IPS DF 19.7 (cell line): ENCODE measurements at places on chromosomes 16 and 17.

DNA sequence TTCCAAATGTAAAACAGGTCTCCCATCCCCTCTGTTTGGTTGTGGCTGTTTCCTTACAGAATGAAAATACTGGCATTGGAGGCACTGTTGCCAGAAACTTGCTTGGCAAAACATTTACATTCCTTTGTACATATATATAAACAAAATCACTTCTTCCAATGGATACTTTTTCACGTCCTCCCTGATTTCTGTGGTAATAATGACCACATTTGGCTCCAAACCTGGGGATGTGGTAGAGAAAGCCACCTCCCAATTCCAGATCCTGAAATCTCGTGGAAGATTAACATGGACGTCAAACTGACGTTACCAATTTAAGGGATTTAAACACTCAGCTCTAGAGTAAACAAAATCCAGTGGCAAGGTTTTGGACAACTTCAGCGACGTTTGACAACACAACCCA, 370.8 kb upstream of the ZFHX3 start:
- DNase-seq, result no peak

DNA sequence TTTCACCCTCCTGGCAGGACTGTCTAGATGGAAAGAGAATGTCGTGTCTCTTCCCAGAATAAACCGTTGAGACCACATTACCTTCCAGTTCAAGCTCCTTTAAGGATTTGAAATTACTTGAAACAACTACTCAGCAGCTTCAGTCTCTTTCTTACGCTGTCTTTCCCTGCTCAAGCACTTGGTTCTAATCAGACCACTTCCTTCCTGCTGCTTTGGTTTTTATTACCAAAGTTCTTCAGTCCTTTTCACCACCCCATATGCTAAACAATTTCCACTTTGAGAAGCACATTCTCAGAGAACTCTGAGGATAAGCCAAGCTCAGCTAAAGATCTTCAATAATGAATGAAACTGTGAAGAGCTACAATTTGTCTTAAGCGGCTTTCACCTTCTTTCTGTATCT, 105.4 kb downstream of the STX8 start:
- DNase-seq, result no peak

DNA sequence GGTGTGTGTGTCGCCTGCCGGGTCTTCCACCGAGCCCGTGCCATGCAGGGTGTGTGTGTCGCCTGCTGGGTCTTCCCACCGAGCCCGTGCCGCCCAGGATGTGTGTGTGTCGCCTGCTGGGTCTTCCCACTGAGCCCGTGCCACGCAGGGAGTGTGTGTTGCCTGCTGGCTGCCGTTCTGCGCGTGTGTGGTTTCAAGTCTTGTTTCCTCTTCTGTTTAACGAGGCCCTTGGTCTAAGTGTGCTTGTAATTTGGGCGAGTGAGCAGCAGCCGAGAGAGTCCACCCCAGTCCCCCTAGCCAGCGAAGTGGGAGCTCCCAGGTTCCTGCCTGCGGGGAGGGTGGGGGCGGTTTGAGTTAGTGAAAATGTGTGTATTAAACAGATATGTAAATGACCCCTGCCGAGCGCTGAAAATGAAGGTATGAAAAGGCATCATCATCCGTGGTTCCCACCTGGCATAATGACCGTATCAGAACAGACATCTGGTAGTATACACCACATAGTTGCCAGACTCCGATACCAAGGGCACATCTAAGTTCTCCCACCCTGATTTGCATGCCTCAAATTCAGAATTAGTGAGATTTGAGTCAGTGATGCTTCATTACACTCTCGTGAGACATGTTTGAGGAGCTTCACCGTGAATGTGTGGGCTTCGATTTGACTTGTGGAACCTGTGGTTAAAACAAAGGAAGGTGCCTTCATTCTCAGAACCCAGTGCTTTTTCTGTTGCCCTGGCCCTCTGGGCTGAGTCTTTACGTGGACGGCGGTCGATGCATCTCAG, 114.5 kb upstream of the CHMP6 start:
- no peak for DNase-seq

GRCh38 chr16:4002121-4002520, 114.1 kb downstream of the ADCY9 start:
- no peak for DNase-seq

GRCh38 chr17:71762526-71762925, 358.3 kb upstream of the SOX9 start:
- DNase-seq, result no peak

DNA sequence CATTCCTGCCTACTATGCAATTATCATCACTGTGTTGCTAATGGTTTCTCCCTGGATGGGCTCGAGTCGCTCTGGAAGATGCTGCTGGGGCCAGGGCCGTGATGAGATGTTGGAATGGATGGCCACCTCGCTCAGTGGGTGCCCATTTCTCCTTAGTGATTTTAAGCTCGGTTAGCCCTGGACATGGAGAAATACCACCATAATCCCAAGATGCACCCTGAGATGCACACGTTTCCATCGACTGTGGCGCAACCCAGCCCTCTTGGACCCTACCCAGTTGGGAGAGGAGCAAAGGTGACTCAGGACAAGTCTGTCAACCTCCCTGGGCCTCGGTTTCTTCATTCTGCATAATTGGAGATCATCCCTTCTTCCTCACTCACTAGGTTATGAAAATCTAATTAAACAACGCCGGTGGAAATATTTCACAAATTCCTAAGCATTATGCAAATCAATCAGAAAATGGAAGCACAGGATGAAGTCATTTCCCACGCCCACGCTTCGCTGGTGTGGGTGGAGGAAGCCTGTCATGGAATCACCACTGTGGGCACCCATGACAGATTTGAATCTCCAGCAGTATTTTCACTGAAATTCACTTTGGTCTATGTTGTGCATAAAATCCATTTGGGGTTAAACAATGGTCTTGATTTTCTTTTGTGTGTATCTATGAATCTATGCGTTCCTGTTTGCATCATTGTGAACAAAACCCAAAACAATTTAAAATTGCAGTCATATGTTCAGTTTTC, 195.2 kb downstream of the AXIN2 start:
- DNase-seq, result no peak

GRCh38 chr17:81166033-81166492, at the start of gene AATK:
Gene AATK (minus strand): TSS chr17:81166221. CDS start chr17:81165992, 229 bp downstream.
- DNase-seq, result no peak

- no peak for DNase-seq
These were observed 171.7 kb downstream of the ZFHX3 start for GRCh38 chr16:72876221-72876620.

DNA sequence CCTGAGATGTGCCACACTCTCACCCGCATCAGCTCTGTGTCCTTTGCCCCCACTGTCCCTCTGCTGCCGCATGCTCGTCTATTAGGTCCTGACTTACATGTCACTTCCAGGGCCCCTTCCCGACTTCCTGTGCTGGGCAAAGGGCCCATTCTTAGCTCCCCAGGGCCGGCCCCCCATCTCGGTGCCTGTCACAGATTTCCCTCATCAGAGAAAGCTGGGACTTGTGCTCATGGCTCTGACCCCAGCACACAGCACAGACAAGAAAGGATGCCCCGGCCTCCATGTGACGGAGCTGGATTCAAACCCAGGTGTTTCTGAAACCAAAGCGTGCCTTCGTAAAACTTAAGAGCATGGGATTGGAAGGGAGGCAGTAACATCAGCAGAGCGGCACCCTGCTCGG, 5.9 kb upstream of the MAPK7 start:
- DNase-seq, result no peak

GRCh38 chr17:28253663-28254062, 65.3 kb upstream of the TMEM97 start:
- no peak for DNase-seq

DNA sequence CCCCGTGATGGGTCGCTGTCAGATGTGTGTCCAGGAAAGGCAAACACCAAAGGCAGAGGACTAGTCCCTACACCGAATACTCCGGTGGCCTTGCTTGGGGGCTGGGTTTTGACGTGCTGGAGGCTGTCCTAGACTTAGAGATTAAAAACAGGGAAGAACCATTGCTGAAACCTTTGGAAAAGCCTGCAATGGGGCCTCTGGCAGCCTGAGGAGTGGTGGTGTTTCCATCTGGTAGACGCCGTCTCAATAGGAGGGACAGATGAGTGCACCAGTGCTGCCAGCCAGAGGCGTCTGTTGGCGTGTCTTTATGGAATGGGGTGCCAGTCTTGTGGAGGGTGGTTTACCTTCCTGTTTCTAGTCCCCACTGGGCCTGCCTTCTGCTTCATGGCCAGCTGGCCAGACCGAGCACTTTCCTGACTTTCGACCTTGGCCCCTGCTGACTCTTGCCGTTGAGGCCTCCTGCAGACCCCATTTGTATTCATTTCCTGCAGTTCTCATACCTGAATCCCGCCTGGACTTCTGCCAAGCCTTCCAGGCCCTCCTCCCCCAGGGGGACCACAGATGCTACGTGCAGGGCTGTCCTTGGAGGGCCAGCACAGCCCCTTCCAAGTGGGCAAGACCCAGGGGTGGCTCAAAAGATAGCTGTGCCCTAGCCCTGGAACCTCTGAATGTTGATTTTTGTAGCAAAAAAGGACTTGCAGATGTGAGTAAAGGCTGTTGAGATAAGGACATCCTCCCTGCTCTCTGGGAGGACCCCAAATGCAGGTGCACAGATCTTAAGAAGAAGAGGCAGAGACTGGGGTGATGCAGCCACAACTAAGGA, 1.9 kb upstream of the DNASE1 start:
- DNase-seq, result no peak

- no peak for DNase-seq
These were observed 2.7 kb downstream of the C16orf89 start for GRCh38 chr16:5062790-5063765.

- peak; percentile 90 for DNase-seq
These were observed 27.2 kb downstream of the ARHGAP27 start for GRCh38 chr17:45405250-45406086.

DNA sequence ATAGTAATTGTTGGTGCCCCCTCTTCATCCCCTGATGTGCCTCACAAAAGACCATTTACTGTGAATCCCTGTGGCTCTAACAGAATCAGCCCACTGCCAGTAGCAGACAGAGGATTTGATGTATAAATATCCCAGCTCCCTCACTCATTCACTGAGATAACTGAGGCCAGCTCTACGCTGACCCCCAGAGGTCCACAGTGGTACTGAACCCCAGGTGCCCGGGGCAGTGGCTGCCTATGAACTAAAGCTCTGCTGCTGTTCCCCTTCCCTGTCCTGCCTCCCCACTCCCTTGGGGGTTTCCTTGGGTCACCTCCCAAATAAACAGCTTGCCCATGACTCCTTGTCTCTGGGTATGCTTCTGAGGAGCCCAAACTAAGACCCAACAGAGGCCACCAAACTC, 295.8 kb downstream of the FOXL1 start:
- DNase-seq, result no peak

- DNase-seq, result no peak
These were observed 326 bp downstream of the SRCIN1 start for GRCh38 chr17:38605411-38605840.

DNA sequence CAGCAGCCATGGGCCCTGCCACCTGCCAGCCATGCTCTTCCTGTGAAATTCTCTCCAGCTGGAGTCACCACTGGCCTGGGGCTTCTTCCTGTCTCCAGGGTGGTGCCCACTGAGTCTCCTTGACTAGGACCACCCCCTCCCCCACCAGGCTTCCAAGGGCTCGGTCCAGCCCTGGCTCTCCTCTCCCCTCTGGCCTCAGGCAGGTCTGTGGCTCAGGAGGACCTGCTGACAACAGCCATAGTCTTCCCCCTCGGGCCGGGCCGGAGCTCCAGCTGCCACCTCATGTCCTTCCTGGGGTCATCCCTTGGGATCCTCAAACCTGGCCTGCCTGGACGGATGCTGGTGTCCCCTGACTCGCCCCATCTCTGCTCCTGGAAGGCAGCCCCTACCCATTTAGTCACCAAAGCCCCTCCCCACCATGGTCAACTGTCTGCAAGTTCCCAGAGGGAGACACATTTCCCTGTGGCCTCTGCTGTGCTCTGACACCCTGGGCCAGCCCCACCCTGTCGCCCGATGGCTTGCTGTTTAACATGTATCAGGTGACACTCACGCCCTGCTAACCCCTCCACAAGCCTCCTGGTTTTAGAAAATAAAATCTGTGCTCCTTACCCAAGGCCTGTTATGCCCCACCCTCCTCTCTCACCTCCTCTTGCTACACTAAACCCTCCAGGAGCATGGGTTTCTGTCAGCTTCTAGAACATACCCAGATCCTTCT, 186.2 kb downstream of the RBFOX3 start:
- DNase-seq, result no peak

DNA sequence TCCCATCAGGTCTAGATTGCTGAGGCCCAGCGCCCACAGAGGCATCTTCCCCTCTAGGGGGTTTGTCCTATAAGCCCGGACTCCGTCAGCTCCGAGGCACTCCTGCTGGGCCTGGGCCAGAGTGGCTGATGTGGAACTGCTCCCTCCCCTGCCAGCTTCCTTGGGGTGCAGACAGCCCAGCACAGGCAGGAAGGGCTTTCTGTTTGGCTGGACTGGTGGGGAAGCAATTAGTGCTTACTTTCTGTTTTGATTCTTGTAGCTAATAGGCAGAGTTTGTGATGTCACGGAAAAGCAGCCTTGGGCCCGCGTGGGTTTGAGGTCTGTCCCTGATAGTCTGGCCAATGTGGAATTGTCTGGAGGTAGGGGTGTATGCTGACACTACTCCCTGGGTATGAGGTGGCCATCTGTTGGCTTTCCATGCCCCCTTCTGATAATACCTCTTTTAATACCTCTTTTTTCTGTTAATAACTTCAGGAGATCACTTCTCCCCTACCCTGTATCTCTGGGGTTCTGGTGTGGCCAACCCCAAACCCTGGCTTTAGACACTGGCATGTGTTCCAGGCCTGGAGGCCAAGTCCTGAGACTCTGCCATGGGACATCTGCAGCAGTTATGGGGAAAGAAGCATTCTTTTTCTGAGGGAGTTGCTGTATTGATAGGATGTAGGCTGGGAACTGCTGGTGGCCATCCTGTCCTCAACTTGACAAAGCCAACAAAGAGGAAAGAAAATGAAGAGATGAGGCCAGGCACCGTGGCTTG, 190.9 kb downstream of the RAB11FIP4 start:
- no peak for DNase-seq

DNA sequence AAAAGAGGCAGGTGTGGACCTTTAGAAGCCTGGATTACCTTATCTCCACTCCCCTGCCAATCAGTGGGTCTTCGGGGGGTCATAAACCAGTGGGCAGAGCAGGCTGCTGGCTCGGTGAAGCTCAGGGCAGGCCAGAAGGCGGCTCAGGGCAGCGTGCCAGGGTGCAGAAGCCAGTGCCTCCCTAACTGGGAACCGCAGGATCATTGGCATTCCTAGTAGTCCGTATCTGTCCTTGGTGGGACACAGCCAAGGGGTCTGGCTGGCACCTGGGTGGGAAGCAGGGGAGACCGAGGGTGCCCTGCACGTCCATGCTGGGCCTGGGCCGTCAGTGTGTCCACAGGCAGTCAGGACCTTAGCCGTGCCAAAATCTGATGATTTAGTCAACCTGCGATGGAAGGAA, 76.8 kb downstream of the SEC14L1 start:
- DNase-seq, result no peak

DNA sequence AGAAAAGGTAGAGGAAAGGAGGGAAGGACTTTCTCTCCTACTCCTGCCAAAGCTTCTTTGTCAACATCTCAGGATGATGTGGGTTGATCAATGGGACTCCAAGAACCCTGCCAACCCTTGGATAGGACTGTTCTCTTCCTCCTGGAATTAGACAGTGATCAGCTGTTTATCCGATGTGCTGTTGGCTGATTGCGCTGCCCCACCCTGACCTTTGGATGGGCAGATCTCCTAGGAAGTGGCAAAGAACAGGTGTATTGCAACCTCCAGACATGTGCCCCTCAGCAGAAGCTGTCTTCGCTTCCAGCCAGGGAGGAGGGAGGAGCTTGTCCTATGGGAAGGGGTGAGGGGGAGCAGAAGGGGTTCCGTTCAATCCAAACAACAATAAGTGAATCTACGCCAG, 30.5 kb downstream of the SLC5A11 start:
- no peak for DNase-seq
